ENCODE measurements at places on chromosomes 5 and 9. TPM values are rescaled to one million over a fixed set of nuclear protein-coding genes. Genes with fewer than 3 reads are reported as not detected.

The FGD3 gene
- total RNA-seq = 18.7 TPM

The RETREG1 gene
- total RNA-seq = 56.5 TPM

The SARDH gene
- 2.2 TPM for total RNA-seq

The PCDHB16 gene
- total RNA-seq = 6.4 TPM

The GLDC gene
- total RNA-seq = 14.8 TPM

All from temporal lobe (tissue), 4 donors.